ENCODE measurements at places on chromosomes 3 and 15.
A peak's percentile ranks its signal among the peaks of the same experiment; 100 is the strongest.

GRCh38 chr3:43155464-43156121 is 49.7 kb upstream of the POMGNT2 start:
- DNase-seq = no peak

DNA sequence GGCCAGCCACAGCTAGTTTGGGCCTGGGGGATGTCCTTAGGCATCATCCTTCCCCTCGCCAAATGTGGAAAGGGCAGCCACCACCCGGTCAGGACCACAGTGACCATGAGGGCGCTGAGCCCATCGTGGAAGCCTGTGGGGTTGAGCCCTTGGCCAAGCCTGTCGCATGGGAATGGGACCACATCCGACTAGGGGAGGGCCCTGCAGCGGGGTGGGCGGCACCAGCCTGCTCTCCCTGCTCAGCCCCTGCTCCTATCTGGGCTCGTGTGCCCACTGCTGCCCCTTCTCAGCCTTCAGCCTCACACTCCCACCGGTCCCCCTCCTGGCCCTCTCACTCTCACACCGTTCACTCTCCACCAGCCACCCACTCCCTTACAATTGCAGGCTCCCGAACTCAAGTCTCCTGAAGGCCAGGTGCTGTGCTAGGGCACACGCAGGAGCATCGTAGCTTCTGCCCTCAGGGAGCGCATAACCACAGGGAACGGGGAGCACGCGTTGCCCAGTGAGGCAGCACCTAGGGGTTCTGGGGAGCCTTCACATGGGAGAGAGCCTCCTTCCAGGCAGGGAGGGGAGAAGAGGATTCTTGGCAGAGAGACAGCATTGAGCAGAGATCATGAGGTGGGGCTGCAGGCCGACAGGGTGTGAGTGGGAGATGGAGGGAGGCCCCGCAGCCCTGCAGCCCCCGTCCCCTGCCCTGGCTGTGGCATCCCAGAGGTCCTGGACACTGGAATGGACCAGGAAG is 26.1 kb downstream of the LOXL1 start:
- DNase-seq = no peak

DNA sequence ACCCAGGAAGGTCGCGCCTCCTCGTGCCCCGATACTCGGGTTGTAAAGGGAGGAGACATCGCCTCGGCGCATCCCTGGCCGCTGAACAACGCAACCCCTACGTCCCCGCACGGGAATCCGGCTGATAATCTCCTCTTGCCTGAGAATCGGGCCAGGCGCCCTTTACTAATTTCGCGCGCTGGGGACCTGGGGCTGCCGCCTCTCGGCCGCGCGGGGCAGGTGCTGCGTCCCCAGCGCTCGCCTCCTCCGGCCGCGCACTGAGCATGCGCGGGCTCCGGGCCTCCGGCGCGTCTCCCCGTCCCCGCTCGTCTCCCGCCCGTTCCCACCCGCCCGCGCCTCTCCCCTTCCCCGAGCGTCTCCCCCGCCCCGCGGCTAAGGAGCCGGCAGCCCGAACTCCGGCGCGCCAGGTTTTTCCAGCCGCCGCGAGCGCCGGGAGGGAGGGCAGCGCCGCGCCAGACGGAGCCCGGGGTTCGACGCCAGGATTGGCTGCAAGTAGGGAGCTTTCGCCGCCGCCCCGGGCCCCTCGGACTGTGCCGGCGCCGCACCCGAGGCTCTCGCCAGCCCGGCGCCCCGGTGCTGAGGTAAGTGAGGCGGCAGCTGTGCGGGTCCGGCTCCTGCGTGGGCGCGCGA is at the start of gene CNTN4:
Gene CNTN4 (plus strand): TSS at position 469 of the 630 bp plus-strand sequence.
- DNase-seq = no peak

DNA sequence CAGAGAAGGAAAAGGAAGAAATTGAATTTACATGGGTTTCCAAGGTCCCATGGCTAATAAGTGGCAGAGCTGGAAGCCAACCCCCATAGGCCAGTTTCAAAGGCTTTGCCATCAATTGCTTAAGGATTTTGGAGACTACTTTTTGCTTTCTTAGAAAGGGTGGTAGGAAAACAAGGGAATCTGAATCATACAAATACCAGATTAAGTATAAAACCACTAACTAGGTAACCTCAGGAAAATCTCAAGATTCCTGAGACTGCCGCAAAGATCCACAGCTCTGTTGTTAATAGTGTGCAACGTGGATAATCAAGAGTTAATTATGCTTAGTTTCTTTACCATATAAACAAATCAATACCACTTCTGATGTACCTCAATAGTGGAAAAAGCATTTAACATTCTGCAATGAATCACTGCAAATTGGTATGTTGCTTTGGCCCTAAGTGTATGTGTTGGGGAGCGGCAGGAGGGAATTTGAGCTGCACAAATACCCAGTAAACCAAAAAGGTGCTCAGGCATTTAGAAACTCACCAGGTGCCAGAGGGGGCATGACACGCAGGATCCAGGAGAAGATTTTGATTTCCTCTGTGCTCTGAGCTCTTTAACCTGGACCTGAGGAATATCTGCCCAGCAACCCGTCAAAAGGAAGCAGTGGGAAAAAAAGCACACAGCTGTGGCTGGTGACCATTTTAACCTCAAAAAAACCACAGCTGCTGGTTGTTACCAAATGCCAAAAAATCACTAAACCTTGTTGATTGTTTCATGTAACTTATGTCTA is 22.0 kb downstream of the AADAC start:
- DNase-seq = no peak

GRCh38 chr3:180181387-180181786 is 144.7 kb upstream of the PEX5L start:
- DNase-seq = no peak

DNA sequence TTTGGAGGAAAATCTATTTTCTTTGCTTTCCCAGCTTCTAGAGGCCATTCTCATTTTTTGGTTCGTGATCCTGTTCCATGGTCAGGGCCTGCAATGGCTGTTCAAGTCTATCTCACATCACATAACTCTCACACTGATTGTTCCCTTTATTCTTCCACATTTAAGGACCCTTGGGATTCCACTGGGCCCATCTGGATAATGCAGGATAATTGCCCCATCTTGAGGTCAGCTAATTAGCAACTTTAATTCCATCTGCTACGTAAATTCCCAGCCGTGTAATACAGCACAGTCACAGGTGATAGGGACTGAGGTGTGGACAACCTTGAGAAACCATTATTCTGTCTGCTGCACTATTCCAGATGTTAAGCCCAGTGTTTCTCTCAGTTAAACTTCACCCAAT is 311.6 kb upstream of the CNTN4 start:
- DNase-seq = no peak

- DNase-seq = peak; percentile 10
Measured at GRCh38 chr3:170021083-170021482, 16.7 kb upstream of the GPR160 start.

DNA sequence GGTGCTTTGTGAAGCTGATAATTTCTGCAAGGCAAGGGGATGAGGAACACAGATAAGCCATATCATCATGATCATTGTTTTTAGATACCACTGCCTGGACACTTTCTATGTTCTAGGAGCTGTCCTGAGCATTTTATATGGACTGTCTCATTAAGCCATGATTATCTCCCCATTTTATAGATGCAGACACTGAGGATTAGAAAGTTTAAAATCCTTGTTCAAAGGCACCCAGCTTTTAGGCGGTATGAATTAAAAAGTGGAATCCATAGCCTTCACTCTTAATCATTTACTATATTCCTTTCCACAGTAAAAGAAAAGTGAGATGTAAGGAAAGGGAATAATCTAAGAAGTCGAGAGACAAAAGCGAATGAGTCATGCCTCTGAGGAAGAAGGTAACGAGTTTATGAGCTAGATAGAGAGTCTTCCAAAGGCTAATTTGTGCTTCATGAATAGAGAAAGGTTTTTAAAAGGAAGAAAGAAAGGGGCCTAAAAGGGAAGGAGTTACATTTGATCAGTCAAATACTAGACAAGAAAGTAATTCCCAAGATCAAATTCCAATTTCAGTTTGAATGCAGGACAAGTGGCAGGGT is 856.0 kb downstream of the FHIT start:
- DNase-seq = no peak
